Epithelial cell of prostate (primary cell): ENCODE measurements at places on chromosomes 4 and X.

GRCh38 chr4:122806981-122807679 lies 19.5 kb upstream of the FGF2 start:
- no peak for DNase-seq

GRCh38 chr4:14916554-14917297 lies 85.6 kb upstream of the CPEB2 start:
- no peak for DNase-seq

DNA sequence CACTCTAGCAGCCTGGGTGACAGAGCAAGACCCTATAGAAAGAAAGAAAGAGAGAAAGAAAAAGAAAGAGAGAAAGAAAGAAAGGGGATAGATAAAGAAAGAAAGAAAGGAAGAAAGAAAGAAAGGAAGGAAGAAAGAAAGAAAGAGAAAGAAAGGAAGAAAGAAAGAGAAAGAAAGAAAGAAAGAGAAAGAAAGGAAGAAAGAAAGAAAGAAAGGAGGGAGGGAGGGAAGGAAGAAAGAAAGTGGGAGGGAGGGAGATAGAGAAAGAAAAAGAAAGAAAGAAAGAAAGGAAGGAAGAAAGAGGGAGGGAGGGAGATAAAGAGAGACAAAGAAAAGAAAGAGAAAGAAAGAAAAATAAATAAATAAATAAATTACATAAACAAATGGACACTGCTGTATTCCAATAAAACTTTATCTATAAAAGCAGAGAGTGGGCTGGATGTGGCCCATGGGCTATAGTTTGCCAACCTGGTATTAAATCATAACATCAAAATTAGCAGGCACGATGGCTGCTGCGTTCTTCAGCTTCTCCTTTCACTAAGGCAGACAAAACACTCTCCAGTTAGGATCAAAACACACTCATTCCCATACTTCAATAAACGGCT lies 165.0 kb downstream of the ZNF674 start:
- DNase-seq, result no peak

- DNase-seq, result no peak
Observed at GRCh38 chr4:184848510-184848909, 22.7 kb upstream of the ACSL1 start.

DNA sequence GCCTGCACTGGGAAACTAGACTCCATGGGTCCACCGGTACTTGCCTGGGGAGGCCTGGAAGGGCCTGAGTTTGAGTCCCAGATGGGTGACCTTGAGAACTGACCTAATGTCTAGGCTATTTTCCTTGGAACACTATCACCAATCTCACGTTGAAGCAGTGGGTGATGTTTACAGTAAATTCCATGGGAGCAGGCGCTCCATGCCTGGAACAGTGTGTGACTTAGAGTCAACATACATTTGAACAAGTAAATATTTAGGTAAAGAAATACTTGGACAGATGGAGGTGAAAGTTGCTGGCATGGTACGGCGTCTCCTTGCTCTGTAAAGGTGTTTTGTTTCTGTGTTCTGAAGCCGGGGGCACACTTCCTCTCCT lies 47.5 kb downstream of the TBC1D14 start:
- DNase-seq, result no peak

DNA sequence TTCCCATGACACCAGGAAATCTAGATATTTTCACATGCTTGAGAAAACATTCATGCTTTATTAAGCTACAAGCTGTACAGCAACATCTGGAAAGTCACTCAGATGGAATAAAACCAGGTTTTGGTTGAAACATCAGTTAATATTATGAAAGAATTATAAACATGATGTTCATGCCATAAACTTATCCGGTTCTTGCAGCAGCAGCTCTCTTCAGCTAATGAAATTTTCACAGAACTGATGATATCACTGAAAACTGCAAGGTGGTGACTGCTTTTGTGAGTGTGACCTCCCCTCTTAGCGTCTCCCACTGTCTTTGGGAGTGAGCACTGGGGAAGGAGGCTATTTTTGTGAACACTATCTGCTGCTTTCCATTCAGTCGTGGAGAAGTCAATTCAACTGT lies 56.9 kb downstream of the ARHGAP10 start:
- DNase-seq, result no peak

- DNase-seq, result no peak
Observed at GRCh38 chr4:26174027-26174426, 146.8 kb upstream of the RBPJ start.

DNA sequence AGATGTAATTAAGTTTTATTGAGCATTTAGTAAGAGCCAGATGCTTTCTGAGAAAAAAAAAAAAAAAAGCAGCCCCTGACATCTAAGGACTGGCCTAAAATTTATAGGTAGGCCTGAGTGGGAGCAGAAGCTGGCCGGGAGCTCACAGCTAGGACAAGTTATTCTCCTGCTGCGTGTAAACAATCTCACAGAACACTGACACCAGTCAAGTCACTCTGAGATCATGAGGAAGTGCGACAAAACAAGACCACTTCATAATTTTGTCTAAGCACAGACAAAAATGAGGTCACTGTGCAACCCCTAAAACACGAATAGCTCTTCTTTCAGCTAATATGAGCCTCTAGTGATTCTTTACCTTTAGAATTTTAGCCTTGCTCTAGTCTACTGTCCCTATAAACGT lies 15.3 kb upstream of the NSUN7 start:
- DNase-seq, result no peak

GRCh38 chrX:54509400-54509799 lies 13.4 kb upstream of the FGD1 start:
- no peak for DNase-seq

GRCh38 chr4:15945516-15945915 lies 7.0 kb upstream of the FGFBP1 start:
- no peak for DNase-seq

GRCh38 chrX:34909151-34909550 lies 33.4 kb upstream of the FAM47B start:
- no peak for DNase-seq

DNA sequence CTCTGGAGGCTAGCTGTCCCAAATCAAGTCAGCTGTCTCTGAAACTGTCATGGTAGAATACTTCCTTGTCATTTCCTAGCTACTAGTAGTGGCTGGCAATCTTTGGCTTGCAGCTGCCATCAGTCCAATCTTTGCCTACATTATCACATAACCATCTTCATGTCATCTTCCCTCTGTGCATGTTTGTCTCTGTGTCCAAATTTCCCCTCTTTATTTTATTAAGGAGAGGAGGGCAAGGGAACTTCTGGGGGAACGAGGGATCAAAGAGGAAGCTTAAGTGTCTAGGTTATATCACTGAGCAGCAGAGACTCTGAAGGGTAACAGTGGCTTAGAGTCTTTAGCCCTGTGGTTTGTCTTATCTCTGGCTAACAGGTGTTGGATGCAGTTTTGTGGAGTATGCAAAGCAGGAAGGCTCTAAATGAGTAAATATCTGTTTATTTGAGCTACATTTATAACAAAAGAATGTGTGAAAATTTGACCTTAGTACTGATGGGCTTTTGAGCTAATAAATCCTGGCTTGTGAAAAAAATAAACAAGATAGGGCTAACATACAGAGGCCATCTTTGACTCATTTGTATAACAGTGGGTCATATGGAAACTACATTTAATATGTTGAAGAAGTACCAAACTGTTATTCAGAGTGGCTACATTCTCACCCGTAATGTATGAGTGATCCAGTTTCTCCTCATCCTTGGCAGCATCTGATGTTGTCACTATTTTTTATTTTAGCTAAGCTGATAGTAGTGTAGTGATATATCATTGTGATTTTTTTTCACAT lies 49.4 kb upstream of the ENOX2 start:
- DNase-seq, result no peak

DNA sequence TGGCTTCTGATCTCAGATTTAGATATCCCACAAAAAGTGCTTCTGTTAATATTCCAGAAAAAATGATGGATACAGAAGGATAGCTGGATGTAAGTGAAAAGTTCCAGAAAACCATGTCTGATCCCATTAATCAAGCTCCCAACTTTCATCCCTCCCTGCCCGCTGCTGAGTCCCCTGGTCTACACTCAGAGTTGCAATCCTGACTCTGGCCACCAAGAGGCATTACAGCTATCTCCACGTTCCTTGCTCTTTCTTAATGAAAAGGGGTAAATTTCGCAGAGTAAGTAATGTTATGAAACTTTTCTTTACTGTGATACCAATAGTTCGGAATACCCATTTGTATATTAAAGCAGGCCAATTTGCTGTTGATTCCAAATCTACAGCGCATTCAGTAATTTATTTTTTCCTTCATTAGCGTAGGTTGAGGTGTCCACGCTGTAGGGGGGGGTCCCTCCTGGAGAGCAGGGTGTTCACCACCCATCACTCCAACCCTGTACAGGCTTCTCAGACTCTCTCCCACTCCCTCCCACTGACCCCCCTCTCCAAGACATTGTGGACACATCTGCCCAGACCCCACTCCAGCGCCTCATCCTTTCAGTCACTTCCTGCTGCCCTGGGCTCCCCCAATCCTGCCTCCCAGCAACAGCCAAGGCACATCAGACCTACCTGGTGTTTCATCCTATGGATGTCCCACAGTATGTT lies 55.1 kb downstream of the RAB40A start:
- no peak for DNase-seq

DNA sequence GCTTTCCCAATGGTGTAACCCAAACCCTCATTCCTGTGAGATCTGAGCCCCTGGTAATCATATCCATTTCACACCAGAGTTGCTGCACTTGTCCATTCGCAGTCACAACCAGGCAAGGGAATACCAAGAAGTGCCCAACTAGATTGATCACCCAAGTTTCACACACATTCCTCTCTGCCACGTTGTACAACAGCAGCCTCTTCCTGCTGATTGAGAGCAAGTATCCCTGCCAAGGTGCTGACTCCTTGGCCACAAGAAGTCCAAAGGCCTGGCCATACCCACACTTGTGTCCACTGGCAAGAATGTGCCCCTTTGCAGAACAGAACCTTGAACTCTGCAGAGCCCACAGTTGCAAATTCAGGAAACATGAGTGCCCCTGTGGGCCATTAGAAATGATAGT lies 6.5 kb upstream of the ACOT9 start:
- no peak for DNase-seq

- DNase-seq, result no peak
Observed at GRCh38 chrX:18278449-18278848, 57.8 kb upstream of the BEND2 start.

DNA sequence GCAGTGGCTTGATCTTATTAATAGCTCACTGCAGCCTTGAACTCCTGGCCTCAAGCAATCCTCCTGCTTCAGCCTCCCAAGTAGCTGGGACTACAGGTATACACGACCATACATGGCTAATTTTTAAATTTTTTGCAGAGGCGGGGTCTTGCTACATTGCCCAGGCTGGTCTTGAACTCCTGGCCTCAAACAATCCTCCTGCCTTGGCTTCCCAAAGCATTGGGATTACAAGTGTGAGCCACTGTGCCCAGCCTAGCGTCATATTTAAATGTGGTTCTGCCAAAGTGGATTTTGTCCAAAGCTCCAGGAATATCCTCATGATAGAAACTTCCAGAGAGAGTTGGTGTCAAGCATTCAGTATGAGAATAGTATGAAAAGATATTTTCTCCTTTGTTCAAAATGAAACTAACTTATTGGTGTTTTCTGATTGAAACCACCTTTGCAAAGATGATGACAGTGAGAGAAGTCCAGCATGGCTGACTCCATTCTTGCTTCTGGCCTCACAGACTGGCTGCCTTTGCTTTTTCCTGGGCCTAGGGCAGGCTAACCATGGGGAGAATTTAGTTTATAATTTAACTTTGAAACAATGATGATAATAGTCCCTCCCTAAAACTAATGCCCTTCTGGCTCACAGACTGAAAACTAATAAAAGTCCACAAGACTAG lies 129.0 kb downstream of the C4orf51 start:
- DNase-seq, result no peak

DNA sequence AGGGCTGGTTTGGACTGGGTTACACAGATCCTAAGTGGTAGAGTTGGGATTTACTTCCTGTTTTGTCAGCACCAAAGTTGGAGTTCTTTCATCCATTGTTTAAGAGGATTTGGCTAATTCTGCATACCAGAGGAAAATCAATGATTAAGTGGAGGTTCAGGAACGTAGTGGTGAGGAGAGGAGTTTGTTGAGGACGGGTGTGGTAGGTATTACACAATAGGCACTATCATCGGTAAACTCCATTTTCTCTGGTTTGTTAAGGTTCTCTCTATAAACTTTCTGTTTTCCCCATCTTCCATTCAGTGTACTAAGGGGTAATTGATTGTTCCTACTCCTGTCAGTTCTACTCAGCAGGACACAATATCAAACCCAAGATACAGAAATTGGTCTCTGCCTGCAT lies 107.5 kb upstream of the VCX2 start:
- no peak for DNase-seq

GRCh38 chrX:64394059-64394873 lies 986 bp downstream of the MTMR8 start:
- no peak for DNase-seq

GRCh38 chrX:150361070-150361776 lies 1.9 kb upstream of the MAMLD1 start:
- DNase-seq, result no peak

DNA sequence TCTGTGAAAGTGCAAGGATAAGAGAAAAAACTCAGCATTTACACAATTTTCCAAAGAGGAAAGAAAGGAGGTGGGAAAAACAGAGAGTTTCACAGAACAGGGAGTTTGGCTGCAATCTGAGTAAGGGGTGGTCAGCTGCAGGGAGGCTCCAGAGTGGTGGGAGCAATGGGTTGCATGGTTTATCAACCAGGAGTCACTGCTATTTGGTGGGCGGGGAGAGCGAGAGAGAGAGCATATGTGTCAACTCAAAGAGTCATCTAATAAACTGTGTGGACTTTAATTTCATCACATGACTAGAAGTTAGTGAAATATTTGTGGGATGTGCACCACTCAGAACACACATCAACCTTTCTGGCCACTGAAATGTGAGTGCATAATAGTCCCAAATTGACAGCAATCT lies 94.6 kb downstream of the FAM13A start:
- DNase-seq, result no peak

DNA sequence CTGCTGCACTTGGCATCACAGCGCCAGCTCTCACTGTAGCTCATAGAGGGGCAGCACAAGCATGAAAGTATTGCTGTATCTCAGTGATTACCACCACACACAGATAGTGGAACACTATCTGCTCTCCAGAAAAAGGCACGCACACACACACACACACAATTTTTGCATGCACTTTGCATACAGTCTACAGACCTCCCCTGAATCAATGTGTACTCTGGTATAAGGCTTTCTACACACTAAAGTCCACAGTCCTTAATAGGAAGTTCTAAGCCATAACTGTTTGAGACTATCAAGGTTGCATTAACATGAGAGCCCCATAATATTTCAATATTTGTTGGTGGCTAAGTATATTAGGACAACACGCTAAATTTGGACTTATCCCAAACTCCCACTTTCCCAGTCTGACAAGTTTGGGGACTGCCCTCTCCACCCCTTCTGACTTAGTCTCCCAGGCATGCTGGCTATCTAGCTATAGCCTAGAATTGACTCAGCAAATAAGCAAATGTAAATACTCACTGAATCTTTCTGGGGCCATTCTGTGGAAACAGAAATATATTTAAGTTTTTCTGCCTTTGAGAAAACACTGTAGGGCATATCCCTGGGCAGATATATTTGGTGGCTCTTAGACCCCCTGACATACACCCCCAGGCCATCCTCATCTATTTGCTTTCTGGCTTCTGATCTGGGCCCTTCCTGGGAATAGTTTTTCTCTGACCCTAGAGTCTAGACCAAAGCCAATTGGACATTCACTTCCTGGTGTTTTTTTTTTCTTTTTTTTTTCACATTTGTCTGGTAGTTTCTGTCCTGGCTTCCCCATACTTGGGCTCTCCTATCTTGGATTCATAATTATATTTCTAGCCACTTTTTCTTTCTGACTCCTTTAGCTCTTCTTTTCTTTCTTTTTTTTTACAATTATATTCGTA lies 36.4 kb upstream of the CT47C1 start:
- DNase-seq, result no peak
